ENCODE measurements at places on chromosomes 7 and 10.
A peak's percentile ranks its signal among the peaks of the same experiment; 100 is the strongest.

GRCh38 chr7:136036336-136036735, 59.2 kb upstream of the MTPN start:
- DNase-seq: no peak

- DNase-seq: no peak
These were observed 83.1 kb downstream of the CTNNA3 start for GRCh38 chr10:67612577-67613537.

DNA sequence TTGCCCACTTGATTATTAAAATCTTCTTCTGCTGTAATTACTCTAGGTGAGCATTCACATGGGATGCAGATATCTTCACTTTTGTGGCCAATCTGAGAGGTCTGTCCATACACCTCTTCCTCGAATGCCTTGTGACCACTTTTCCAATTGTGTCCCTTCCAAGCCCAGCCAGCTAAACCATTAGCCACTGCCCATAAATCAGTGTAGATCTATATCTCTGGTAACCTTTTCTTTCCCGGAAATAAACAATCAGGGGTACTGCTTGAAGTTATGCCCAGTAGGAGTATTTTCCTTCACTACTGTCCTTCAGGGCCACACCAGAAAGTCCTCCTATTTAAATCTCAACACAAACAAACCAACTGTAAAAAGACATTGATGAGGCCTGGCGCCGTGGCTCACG, 104.6 kb upstream of the KCNMA1 start:
- DNase-seq: no peak

DNA sequence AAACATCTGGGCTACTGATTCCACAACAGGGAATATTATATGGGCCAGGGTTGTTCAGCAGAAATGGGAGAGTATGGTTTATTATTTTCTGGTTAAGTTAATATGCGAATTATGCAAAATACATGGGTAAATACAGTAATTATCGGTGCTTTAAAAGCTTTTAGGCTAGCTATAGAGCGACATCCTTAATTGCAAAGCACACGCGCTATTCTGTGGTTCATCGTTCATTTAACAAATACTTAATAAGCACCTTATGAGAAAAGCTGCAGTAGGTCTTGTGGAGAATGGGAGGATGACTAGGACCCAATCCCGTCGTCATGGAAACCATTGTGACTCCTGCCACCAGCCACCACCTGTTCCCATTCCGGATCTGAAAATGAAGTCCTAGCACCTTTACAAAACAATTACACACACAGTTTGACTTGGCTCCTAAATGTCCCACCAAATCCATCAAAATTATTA, 623 bp upstream of the CEP41 start:
- DNase-seq: no peak

- DNase-seq: peak; percentile 75
These were observed 30.9 kb downstream of the CDK1 start for GRCh38 chr10:60809157-60809556.

DNA sequence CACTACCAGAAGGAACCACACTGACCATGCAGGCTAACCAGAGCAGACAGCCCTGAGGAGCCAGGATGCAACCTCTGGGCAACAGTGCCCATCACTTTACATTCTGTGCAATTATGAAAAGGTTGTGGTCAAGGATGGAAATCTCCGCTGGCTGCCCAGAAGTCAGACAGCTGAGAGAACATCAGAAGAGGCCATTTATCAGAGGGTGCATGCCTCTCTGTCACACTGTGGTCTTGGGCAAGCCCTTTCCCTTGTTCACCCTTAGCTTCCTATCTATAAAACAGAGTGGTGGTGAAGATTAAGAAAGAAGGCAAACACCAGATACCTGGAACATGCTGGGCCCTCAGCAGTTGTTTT, 120.7 kb upstream of the GDF10 start:
- no peak for DNase-seq

GRCh38 chr10:120048391-120048790, 155.9 kb downstream of the SEC23IP start:
- no peak for DNase-seq

DNA sequence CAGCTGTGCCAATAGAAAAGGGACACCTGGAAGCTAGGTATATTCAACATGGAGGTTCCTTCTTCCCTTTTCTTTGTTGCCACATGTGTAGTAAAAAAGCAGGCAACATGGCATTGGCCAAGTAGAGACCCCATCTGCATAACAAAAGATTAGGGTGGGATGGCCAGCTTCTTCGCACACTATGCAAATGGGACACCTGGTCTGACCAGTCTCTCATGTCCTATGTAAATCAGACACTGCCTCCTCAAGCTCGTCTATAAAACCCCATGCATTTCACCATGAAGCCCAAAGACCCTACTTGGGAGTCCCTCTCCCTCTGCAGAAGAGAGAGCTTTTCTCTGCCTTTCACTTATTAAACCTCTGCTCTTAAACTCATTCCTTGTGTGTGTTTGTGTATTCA, 53.9 kb downstream of the MYL10 start:
- no peak for DNase-seq

GRCh38 chr7:142885311-142886230, at the start of gene TRPV6:
TRPV6 (minus strand) TSS chr7:142885745.
- no peak for DNase-seq

DNA sequence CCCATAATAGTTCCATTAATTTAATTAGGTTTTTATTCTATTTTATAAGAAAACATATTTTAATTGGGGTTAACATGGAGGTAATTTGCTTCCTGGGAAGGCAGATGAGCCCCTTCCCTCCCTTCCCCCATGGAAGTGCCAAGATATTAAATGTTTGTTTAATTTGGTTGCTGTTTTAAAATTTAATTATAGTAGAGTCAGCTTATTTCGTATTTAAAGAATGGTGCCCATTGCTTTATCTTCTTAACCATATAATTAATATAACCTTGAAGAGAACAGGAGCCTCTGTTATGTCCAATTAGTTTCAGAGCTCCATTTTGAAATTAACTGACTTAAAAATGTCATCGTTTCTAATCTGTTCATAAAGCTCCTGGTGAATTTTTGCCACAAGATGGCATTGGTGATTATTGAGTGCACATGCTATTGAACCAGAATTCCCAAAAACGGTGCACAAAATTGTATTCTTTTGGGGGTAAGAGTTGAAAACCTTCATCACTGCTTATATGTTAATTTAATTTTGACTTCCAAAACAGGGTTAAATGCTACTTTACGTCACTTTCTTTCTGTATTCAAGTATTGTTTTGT, 26.0 kb downstream of the KLHDC10 start:
- no peak for DNase-seq

GRCh38 chr10:17663450-17663849, 19.5 kb downstream of the STAM start:
- DNase-seq: no peak

DNA sequence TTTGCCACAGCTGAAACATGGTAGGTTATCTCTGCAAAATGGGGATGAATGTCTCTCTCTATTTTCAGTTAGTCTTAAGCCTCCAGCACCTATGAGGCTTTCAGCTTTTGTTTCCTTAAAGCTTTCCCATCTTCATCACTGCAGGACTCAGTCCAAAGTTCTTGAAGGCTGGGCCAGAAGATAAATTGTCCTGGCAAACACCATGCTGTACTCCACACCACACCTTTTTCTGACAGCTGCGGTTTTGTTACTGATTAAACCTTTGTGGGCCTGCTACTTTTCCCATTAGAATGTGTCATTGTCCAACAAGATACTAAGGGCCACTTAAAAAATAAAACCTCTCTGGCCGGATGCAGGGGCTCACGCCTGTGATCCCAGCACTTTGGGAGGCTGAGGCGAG, 87.2 kb upstream of the A1CF start:
- DNase-seq: no peak

- peak; percentile 62 for DNase-seq
These were observed 22.7 kb downstream of the SSC4D start for GRCh38 chr7:76386691-76387260.

DNA sequence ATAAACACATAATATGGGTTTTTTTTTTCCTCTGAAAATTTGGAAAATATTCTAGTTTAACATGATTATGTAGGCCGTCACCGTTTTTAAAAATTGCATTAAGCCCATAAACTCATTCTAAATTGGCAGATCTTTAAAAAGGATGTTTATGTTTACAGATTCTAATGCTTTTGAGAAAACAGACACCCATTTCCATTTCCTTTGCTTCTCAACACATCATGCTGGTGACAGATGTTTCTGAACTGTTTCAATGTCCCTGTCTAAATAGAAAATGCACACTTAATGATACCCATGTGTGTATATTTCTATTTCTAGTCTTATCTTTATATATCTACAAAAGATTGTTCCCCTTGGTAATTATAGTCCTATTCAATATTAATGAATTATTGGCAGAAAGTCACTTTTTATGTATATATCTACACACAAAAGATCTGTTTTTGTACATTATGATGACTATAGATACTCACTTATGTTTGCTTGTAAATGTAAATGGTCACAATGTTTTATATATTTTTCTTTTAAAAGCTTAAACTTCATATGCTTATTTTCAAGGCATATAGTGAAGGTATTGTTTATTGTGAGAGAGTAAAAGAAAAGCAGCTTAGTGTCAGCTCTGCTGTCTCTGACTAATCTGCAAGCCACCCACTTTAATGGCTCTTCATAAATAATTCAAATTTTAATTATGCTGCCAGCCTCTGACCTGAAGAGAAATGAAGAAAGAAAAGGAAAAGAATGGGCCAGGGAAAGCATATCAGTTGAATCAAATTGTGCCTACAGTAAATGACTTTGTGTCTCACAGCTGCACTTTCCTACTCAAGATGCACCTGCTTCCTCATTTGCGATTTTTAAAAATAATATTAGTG, 179.4 kb downstream of the CACNA2D1 start:
- no peak for DNase-seq

DNA sequence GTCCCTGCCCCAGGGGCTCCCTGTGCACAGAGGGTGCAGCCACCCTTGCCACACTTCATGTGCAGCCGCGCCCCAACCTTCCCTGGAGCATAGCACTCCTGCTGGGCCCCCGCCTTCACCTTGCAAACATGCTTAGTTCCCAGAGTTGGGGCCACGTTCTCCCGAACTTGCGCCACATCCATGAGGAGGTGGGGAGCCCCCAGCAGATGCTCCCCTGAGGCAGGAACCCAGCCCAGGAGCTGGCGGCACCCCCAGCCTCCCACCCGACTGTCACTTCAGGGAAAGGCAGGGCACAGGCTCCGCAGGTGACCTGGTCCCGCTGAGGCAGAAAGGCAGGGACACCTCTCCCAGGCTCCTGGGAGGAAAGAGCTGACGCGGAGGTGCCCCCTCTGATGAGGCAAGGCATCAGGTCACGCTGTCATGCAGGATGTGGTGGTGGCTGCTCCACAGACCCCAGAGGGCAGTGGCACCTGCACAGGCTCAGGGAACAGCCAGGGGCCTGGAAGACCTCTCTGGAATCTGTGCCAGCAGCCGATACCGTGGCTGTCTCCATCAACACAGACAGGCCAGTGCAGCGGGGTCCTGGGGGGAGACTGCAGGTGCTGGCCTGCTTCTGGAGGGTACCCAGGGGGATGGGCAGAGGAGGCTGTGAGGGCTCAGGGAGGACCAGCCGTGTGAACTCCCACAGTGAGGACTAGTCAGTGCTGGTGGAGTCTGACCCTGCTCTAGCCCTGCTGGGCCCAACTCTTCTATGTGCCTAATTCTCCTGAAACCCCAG, 221.3 kb downstream of the MAD1L1 start:
- DNase-seq: no peak

DNA sequence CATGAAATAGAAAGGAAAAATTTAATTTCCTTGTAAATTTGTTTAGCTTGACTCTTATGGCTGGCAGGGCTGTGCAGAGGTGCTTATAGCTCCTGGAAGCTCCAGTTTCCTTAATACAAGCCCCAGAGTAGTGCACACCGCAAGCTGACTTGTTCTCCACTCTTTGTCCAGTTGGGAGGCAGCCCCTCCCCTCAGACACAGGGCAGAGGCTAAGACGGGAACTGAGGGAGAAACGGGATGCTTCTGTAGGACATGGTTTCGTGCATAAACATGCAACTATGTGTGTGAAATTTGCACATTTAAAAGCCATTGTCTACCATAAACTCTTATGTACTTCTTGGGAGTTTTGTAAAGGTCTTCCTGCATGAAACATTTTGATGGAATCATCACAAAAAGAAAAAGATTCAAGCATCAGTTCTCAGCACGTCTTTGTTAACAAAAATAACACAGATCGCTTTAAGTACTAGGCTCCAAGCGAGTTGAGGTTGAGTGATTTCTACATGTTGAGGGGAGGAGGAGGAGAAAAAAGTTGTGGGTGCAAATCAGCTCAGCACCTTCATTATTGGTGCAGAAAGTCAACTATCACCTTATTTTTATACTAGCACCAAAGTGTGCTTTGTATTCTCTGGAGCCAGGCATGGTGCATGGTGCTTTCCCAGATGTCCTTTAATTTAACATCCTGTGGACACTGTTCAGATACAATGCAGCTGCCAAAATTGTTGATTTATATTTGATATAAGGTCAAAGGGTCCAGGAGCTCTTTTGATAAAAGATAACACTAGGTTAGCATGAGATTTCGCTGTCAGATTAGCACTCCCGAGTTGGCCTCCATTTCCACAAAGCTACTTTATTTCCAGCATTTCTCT, 124.5 kb downstream of the CHN2 start:
- DNase-seq: no peak

- no peak for DNase-seq
These were observed 82.6 kb upstream of the ELMO1 start for GRCh38 chr7:37531225-37531624.

DNA sequence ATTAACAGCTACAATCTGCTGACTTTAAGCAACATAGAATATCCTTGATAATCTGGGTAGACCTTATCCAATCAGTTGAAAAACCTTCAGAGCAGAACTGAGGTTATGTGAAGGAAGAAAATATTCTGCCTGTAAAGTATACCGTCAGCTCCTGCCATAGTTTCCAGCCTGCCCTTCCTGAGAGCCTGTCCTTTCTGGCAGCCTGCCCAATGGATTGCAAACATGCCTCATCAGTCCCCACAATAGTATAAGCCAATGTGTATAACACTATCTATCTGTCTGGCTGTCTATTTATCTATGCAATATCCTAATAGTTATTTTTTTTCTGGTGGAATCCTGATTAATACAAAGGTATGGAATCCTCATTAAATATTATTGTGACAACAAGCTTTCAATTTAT, 489.2 kb upstream of the KCND2 start:
- DNase-seq: no peak

GRCh38 chr10:110861930-110862649, 9.6 kb upstream of the PDCD4 start:
- peak; percentile 57 for DNase-seq

DNA sequence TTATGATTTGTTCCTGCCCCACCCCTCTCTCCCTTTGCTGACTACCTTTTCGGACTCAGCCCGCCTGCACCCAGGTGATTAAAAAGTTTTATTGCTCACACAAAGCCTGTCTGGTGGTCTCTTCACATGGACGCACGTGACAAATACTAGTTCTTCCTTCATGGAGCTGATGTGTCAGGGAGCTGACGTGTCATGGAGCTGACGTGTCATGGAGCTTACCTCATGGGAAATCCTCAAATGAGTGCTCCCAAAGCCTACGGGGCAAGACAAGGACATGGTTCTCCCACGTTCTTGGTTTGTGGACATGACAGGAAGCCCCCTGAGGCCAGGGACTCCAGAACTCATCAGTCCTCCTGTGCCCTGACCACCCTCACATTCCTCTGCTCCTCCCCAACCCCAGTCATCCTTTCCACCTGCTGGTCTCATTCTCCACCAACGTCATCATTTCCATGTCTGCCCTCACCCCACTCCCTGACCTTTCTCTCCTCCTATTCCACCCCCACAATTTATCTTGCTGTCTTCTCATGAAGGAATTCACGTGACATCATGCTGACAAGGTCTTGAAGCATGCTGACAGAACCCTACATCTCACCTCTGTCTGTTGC, 261.3 kb downstream of the TCERG1L start:
- no peak for DNase-seq

GRCh38 chr10:98415731-98416119, 743 bp upstream of the PYROXD2 start:
- DNase-seq: no peak
